ENCODE measurements at places on chromosomes 4 and X.

DNA sequence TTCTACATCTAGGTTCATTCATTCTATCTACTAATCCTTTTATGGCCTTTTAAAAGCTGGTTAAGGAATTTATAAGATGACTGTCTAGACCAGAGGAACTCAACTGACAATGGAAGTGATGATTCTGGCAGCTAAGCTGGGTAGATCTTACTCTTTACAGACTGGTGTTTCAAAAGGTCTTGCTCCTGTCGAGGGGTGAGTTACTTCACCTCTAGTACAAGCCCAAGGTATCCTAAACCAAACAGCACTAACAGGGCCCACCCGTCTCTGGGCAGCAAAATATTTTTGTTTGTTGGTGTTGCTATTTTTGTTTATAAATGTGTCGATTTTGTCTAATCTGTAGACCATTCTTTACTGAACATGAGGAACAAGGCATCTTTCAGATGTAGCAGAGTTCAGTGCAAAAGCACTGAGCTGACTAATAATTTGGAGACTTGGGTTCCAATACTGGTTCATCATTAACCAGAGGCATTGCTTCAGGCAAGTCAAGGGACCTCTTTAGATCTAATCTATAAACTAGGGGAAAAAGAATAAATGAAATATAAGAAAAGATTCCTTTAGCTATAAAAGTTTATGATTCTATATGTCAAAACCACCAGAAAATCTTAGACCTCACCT lies 90.3 kb upstream of the FRG1 start:
- DNase-seq: no peak

GRCh38 chr4:53981567-53981966 lies 82.8 kb downstream of the CHIC2 start:
- no peak for DNase-seq

GRCh38 chr4:53183754-53184153 lies 182.1 kb downstream of the SCFD2 start:
- DNase-seq: no peak

DNA sequence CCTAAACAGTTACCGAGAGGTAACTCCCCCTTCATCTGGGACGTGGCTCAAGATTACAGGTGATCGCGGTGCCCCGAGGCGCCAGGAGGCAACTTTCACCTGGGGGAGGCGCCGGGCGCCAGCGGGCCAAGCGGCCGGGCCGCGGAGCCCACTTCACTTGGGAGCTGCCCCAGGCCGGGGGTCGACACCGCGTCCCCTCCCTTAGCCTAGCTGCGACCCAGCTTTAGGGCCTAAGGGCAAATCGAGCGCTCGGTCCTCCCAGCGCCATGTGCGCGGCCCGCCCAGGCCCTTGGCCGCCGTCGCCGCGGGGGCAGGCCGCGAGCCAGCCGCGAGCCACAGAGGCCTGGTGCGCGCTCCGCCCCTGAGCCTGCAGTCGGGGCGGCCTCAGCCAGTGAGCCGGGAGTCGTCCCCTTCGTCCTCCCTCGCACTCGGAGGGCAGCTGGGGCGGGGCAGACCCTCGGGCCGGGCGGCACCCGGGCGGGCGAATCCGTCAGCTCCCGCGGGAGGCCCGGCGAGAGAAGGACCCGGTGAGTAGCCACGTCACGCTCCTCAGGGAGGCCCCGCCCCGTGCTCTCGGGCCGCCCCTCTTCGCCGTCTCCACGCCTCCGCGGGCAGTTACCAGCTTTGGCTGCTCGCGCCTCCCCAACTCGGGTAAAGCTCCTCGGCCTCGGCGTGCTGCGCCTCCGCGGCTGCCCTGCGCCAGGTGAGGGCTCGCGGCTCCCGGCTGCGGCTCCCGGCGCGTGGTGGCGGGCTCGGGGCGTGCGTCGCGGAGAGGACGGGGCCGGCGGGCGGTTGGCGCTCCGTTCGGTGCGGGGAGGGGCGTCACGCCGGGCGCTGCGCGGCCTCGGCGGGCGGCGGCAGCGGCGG lies at the start of gene LARP1B:
TSS of gene LARP1B (plus strand) at position 614 of the 867 bp plus-strand sequence. CDS start 13,640 bp downstream, outside the sequence.
- DNase-seq: peak; percentile 93

GRCh38 chr4:75940692-75941253 lies at the start of gene NAAA:
TSS of gene NAAA (minus strand) at chr4:75941013. CDS start at chr4:75940949, 64 bp downstream.
- DNase-seq: peak; percentile 78

GRCh38 chrX:1422135-1422465 lies 30.2 kb upstream of the SLC25A6 start:
- DNase-seq: no peak

DNA sequence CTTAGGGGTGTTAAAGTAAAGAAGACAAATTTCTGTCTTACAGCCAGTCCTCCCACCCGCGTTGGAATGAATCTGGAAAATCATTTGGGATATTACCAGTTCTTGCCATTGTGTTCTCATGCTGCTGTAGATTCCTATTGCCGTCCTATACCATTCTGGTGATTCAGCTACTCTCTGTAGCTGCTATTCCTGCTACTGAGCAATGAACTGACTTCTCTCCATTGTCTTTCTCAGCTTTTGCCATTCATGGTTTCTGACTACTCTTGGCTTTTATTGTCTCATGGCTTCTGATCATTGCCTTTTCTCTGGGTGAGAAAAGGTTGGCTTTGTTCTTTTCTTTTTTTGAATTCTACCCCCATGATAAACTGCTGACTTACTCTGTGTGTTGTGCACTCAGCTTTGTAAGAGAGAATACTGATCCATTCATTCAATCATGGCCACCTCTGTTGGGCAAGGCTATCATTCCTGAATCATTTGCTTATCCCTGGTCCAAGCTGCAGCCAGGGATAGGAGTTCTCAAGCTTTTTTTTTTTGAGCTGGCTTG lies 27.7 kb upstream of the METAP1 start:
- no peak for DNase-seq

DNA sequence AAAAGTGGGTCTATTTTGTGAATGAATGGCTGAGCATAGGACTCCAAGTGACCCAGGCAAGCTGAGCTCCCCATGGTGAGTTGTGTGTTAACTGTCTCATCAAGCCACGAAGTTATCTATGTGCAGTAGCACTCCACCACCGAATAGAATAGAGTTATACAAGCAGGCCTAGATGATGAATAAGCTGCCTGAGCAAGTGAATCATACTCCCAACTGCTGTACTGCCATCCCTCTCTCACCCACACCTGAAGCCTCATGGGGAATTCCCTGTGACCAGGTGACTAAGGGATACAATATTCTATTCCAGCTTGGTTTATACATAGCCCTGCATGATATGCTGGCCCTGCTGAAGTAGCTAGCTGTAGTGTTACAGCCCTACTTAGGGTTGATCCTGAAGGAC lies 38.7 kb downstream of the KDM5C start:
- DNase-seq: peak; percentile 0

DNA sequence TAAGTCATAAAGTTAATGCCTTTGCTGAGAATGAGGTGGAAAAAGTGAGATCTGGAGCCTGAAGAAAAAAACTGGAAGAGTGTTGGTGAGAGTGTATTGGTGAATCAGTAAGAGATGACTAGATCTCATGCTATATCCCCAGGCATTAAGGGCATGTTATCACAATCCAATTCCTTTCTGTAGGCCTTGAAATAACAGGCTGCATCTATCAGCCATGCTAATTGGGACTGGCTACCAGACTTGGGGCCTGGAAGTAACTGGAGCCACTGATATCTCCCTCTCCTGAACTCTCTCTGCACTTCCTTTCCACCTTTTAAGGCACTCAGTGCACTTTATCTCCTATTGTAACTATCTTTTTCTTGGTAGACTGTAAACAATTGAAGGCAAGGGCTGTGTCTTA lies 88.8 kb upstream of the HPRT1 start:
- DNase-seq: no peak

DNA sequence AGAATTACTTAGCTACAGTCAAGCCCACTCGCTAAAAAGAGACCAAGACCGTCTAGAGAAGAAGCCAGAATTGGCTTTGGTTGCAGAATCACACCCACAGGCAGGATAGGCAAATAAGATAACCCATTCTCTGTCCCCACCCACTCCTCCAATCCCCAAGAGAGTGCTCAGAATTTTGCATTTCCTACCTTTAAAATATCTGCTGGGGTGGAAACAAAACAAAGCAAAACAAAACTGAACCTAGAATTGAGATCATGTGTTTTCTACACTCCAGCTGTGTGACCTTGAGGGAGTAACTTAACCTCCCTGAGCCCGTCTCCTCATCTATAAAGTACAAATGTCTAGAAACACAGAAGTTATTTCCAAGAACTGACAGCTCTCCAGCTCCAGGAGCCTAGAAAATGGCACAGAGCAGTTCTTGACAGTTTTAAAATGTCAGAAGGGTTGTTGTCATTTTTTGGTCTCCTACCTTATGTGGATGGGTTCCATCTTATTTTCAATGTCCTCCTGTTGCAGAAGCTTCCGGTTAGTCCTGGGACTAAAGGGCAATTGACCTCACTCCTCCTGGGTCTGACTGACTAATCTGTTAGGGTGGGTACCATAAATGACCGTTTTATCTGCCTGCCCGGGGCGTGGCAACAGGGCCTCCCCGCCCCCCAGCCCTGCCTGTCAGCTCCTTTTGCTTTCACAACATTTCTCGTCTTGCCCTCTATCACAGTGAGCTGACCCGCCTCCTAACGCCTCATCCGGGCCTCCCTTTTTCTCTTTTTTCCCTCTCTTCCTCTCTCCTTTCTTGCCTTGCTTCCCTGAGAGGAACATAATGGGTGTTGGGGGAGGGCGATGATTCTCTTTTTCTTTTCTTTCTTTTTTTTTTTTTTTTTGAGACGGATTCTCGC lies 114.0 kb downstream of the RBM47 start:
- DNase-seq: no peak

DNA sequence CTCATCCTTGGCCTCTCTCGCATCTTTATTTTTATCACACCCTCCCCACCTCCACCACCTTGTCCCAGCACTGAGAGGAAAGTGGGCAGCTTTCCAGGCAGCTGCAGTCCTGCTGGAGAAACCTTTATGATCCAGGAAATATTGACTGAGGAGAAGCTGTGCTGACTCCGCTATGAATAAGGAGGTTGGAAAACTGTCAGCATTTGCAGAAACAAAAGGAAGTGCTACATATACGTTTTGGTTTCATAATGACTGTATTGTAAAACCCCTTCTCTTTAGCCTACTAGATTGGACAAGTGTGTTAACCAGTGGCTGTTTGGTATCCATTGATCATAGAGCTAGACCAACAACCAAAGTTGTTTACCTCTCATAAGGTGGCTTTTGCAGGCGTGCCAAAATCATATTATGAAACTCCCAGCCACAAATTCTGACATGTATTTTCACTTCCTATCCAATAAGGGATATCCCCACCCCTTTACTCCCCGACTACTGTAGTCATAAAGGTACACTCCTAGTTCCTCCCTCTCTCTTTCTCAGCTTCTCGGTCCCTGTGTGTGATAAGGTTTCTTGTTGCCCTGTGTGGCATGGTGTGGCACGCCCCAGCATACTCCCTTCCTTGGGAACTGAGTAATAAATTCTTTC lies 88.4 kb downstream of the GPR143 start:
- DNase-seq: peak; percentile 7

DNA sequence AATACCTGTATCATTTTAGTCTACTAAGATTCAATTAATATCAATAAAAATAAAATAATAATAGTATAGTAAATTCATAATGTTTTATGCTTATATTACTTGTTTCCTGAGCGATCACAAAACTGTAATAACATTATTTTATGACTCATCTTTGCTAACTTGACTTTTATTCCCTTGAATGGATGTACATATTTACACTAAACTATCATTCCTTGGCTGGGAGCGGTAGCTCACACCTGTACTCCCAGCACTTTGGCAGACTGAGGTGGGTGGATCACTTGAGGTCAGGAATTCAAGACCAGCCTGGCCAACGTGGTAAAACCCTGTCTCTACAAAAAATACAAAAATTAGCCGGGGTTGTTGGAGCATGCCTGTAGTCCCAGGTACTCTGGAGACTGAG lies 104.0 kb upstream of the SLC34A2 start:
- DNase-seq: no peak

DNA sequence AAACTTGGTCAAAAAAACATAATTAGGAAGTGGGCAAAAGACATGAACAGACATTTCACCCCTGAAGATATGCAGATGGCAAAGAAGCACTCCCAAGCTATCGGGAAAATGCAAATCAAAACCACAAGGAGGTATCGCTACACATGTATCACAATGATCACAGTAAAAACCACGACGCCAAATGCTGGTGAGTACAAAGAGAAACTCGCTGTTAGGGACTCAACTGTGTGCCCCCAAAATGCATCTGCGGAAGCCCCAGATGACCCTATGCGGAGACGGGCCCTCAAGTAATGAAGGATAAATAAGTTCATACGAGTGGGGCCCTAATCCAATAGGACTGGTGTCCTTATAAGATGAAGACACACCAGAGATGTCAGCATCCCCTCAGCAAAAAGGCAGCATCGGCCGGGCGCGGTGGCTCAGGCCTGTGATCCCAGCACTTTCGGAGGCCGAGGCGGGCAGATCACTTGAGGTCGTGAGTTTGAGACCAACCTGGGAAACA lies 10.2 kb downstream of the GAK start:
- no peak for DNase-seq

- no peak for DNase-seq
Observed at GRCh38 chrX:46693149-46693548, 65.8 kb downstream of the SLC9A7 start.

DNA sequence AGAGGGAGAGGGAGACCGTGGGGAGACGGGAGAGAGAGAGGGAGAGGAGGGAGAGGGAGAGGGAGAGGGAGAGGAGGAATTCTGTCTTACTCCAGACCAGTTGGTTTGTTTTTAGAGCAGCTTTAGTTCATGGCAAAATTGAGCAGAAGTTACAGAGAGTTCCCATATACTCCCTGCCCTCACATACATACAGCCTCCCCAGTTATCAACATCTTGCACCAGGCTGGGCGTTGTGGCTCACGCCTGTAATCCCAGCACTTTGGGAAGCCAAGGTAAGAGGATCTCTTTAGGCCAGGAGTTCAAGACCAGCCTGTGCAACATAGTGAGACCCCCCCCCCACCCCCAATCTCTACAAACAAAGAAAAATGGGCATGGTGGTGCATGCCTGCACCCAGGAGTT lies 79.8 kb upstream of the OGT start:
- DNase-seq: no peak

DNA sequence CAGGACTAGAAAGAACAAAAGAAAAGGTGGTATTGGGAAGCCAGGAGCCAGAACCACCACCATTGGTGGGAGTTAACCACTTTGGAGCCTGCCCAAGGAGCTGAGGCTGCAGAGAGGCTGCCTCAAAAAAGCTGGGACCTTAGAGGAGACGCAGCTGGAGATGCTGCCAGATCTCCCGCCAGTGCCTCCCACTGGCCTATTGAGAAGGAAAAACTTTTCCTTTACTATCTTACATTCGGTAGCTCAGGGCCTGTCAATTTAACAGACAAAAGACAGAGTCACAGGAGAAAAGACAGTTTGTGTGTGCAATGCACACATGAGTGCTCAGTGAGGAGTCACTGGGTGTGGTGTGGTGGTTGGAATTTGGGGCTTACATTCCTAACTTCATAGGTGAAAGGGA lies 52.4 kb upstream of the HPSE start:
- no peak for DNase-seq

DNA sequence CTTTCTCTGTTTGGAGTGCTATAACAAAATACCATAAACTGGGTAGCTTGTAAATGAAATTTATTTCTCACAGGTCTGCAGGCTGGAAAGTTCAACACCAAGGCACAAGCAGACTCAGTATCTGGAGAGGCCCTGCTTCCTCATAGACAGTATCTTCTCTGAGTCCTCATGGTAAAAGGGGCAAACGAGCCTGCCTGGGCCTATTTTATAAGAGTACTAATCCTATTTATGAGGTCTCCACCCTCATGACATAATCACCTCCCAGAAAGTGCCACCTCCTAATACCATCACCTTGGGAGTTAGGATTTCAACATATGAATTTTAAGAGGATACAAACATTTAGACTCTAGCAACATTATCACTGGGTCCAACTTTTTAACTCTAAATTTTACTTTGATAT lies 200.3 kb downstream of the STPG2 start:
- no peak for DNase-seq
